ENCODE measurements at places on chromosomes 7 and 10. TPM values are rescaled to one million over a fixed set of nuclear protein-coding genes. Genes with fewer than 3 reads are reported as not detected.

- H3K4me1 ChIP-seq, result no peaks in the 10 kb centered on the region
- H3K27me3 ChIP-seq, result no peaks in the 10 kb centered on the region
- no peaks in the 10 kb centered on the region for H3K36me3 ChIP-seq
- H3K4me3 ChIP-seq, result no peak overlapping the region
- DNase-seq, result no peak
- no peak overlapping the region for H3K27ac ChIP-seq
These were observed 31.2 kb upstream of the IKZF1 start for GRCh38 chr7:50273301-50273700.

The ZNF488 gene
- 3.3 TPM for total RNA-seq

DNA sequence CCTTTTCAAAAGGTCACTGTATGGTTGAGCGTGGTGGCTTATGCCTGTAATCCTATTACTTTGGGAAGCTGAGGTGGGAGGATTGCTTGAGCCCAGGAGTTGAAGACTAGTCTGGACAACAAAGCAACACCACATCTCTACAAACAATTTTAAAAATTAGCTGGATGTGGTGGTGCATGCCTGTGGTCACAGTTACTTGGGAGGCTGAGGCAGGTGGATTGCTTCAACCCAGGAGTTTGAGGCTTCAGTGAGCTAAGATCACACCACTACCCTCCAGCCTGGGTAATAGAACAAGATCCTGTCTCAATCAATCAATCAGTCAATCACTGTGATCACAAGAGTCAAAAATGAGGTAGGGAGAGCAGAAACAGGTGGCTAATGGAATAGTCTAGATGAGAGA, 97.0 kb downstream of the SUGCT start:
- H3K27ac ChIP-seq, result no peak overlapping the region
- no peak for DNase-seq
- H3K36me3 ChIP-seq, result no peaks in the 10 kb centered on the region
- H3K4me3 ChIP-seq, result no peak overlapping the region
- no peaks in the 10 kb centered on the region for H3K4me1 ChIP-seq

The IFIT2 gene
- total RNA-seq, result 1.7 TPM

The FGFR2 gene
- total RNA-seq, result 131 TPM

The ACBD7 gene
- not detected for total RNA-seq

DNA sequence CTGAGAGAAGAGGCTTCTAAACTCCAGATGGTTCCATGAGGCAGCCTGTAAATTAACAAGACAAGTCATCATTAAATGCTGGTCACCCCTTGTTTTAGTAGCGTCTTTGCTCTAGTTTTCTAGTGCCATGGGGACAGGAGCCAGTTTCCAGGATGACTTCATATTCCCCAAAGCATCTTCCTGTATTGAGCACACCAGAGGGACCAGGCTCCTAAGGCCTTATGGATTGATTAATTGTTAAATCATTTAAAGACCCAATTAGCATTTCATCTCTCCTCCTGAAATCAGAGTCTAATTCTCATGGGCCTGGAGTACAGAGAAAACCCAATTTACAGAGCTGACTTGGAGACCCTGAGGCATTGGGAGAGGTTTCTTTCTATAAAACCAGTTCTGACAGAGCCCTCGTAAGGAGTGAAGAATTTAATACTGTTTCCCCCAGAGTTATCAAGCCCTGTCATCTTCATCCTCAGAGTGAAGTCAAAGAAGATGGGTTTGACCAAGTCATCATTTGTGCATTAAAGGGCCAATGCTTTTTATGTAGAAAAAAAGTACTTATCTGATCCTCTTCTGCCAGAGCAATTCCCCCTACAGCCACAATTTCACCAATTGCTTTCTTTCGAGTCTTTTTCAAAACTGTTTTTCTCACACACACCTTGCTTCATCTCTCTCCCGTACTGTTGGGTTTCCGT, 678.7 kb downstream of the SDK1 start:
- H3K27ac ChIP-seq, result no peak overlapping the region
- H3K4me1 ChIP-seq, result no peaks in the 10 kb centered on the region
- no peak overlapping the region for H3K4me3 ChIP-seq
- no peaks in the 10 kb centered on the region for H3K36me3 ChIP-seq

- H3K27ac ChIP-seq, result no peak overlapping the region
- H3K4me1 ChIP-seq, result no peaks in the 10 kb centered on the region
- DNase-seq, result no peak
- no peak overlapping the region for H3K4me3 ChIP-seq
These were observed 11.6 kb downstream of the ZDHHC6 start for GRCh38 chr10:112434988-112435619.

The NKX2-3 gene
- total RNA-seq, result not detected

GRCh38 chr10:75508814-75509306, 77.4 kb downstream of the LRMDA start:
- H3K4me1 ChIP-seq, result peaks cover 38% of the 10 kb centered on the region
- H3K27ac ChIP-seq, result no peak overlapping the region
- no peaks in the 10 kb centered on the region for H3K27me3 ChIP-seq
- H3K36me3 ChIP-seq, result no peaks in the 10 kb centered on the region
- no peak overlapping the region for H3K4me3 ChIP-seq
- no peak for DNase-seq

- no peak overlapping the region for H3K4me3 ChIP-seq
- H3K27ac ChIP-seq, result no peak overlapping the region
- no peaks in the 10 kb centered on the region for H3K36me3 ChIP-seq
These were observed 86.7 kb upstream of the DUSP5 start for GRCh38 chr10:110411047-110411410.

- no peaks in the 10 kb centered on the region for H3K4me1 ChIP-seq
- H3K4me3 ChIP-seq, result no peak overlapping the region
- DNase-seq, result no peak
- no peak overlapping the region for H3K27ac ChIP-seq
- H3K36me3 ChIP-seq, result no peaks in the 10 kb centered on the region
These were observed 1111.6 kb upstream of the SORCS1 start for GRCh38 chr10:108275895-108276685.

The WNT8B gene
- not detected for total RNA-seq

The ATG9B gene
- 27.0 TPM for total RNA-seq

The BLNK gene
- 5.9 TPM for total RNA-seq

DNA sequence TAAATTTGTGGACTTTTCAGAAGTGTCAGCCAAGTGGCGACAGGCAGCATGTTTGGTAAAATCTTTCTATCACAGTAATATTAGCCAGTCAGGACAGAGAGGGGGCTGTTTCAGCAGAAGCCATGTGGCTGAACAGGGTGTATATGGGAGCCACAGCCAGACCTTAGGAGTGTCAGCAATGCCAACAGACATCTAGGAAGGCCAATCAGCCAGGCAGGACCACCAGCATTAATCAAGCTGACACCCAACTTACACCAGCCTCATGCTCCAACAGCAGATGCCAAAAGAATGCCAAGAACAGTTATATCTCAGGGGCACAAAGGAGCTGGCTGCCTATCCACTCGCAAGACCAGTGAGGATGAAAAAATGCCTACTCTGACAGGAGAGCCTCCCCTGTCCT, 54.8 kb downstream of the RAPGEF5 start:
- H3K27me3 ChIP-seq, result no peaks in the 10 kb centered on the region
- no peak overlapping the region for H3K4me3 ChIP-seq
- no peak for DNase-seq

DNA sequence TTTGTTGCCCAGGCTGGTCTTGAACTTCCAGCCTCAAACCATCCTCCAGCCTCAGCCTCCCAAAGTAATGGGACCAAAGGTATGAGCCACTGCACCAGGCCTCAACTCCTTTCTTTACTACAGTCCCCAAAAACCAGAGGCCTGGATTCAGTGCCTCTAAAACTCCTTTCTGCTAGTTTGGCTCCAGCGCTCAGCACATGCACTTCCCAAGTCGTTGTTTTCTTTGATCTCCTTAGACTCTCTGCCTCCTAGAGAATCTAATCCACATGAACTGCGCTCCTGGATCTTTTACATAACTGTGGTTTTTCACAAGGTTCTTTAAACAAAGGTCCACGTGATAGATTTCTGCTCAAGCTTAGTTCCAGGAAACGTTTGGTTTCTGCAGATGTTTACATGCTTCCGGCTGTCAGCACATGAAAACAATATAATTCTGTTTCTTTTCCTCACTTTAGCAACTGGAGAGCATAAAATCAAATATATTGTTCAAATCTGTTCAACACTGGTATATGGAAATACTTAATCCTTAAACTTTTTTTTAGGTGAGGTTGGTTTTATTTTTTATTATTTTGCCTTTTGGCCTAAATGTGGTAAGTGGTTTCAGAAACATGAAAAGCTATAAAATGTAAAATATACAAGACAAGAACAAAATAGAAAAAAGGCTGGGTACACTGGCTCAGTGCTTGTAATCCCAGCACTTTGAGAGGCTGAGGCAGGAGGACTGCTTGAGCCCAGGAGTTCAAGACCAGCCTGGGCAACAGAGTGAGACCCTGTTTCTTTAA, 270.5 kb upstream of the MKLN1 start:
- no peak overlapping the region for H3K4me3 ChIP-seq
- no peaks in the 10 kb centered on the region for H3K36me3 ChIP-seq
- no peak for DNase-seq
- H3K27me3 ChIP-seq, result no peaks in the 10 kb centered on the region

DNA sequence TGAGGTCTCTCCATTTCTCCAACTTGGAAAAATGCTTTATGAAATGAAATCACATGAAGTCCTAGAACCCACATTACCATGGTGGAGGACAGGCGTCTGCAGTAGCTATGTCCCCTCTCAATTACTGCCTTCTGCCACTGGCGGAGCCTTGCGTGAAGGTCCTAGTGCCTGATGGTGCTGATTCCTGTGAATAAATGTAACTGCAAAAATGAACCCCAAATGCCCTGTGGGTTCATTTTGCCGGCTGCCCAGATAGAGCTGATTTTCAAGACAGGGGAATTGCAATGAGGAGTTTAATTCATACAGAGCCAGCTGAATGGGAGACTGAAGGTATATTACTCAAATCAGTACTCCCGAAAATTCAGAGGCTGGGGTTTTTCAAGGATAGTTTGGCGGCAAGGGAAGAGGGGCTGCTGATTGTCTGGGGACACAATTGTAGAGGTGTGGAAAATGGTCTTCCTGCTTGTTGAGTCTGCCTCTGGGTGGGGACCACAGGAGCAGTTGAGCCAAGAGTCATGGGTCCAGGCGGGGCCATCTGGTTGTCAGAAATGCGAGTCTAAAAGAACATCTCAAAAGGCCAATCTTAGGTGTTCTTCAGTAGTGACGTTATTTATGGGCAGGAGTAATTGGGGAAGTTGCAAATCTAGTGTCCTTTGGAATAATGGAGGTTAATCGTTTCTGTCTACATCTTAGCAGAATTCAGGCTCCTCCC, 13.5 kb downstream of the PRF1 start:
- H3K36me3 ChIP-seq, result no peaks in the 10 kb centered on the region
- H3K27me3 ChIP-seq, result peaks cover 2% of the 10 kb centered on the region
- DNase-seq, result no peak

The ALDH18A1 gene
- 44.6 TPM for total RNA-seq

The DOCK1 gene
- 136 TPM for total RNA-seq

GRCh38 chr10:75179657-75180177, 30.9 kb upstream of the VDAC2 start:
- peaks cover 16% of the 10 kb centered on the region for H3K36me3 ChIP-seq
- H3K27me3 ChIP-seq, result no peaks in the 10 kb centered on the region
- no peak overlapping the region for H3K4me3 ChIP-seq
- DNase-seq, result no peak

- no peaks in the 10 kb centered on the region for H3K4me1 ChIP-seq
- no peaks in the 10 kb centered on the region for H3K36me3 ChIP-seq
- no peak for DNase-seq
- H3K4me3 ChIP-seq, result no peak overlapping the region
- no peak overlapping the region for H3K27ac ChIP-seq
- no peaks in the 10 kb centered on the region for H3K27me3 ChIP-seq
These were observed 20.5 kb downstream of the CLEC2L start for GRCh38 chr7:139543801-139544603.

DNA sequence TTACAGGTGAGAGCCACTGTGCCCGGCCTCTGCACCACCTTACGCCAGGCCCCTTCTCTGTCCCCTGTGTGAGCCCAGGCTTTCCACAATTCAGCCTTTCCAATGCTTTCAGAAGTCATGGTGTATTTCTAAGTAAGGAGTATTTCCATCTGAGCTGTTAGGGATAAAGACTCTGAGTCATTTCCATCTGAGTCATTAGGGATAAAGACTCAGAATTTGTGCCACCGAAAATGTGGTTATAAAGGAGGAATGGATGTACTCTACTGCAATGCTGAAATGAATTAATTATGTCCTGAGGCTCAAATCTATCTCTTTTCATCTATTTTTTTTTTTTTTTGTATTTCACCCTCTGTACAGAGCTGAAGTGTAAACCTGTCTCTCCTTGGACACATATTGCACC, 84.0 kb downstream of the GATA3 start:
- H3K27me3 ChIP-seq, result no peaks in the 10 kb centered on the region
- DNase-seq, result no peak
- H3K36me3 ChIP-seq, result no peaks in the 10 kb centered on the region
- H3K4me1 ChIP-seq, result no peaks in the 10 kb centered on the region
- H3K4me3 ChIP-seq, result no peak overlapping the region

DNA sequence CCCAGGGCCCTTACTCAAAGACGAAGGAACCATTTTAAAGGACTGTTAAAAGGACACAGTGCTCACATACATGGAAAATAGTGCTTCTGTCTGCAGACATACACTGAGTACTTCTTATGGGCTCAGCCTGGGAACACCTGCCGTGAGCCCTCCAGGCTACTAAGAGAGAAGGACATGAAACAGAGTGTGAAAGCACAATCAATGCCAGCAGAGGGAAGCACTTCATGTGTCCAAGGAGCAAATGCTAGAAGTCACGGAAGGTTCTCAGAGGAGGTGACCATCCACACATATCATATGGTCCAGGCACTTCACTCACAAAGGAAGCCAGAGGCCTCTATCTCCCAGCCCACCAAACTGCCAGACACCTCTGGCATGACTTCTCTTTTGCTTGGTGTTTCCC, 15.5 kb downstream of the ELMO1 start:
- H3K4me1 ChIP-seq, result peaks cover 2% of the 10 kb centered on the region
- H3K36me3 ChIP-seq, result no peaks in the 10 kb centered on the region
- no peak overlapping the region for H3K27ac ChIP-seq
- no peak for DNase-seq

- H3K27me3 ChIP-seq, result no peaks in the 10 kb centered on the region
- no peak overlapping the region for H3K4me3 ChIP-seq
- no peak overlapping the region for H3K27ac ChIP-seq
- no peaks in the 10 kb centered on the region for H3K36me3 ChIP-seq
These were observed 243.1 kb downstream of the ARL4A start for GRCh38 chr7:12930534-12930933.

- no peak overlapping the region for H3K27ac ChIP-seq
- H3K27me3 ChIP-seq, result no peaks in the 10 kb centered on the region
- peaks cover 59% of the 10 kb centered on the region for H3K36me3 ChIP-seq
- DNase-seq, result no peak
These were observed 19.6 kb downstream of the TTYH3 start for GRCh38 chr7:2651336-2651735.

DNA sequence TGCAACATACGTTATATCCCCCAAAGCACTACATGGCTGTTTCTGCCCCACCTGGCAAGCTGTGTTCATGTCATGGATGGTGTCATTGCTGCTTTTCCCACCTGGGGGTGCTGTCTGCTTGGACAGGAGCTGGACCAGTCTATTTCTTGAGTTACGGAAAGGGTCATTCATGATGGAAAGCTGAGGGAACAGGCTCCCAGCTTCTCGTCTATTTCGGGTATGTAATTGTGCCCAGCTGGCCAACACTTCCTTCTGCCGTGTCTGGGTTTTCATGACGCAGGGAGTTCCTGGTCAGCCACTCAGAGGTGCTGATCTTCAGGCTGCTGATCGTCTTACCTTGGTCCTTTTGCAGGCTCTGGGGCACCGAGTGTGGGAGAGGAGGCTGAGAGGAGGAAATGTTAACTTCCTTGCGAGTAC, 8.6 kb downstream of the BTBD16 start:
- no peaks in the 10 kb centered on the region for H3K27me3 ChIP-seq
- no peak overlapping the region for H3K27ac ChIP-seq
- H3K36me3 ChIP-seq, result no peaks in the 10 kb centered on the region
- H3K4me3 ChIP-seq, result no peak overlapping the region

The OR9A2 gene
- not detected for total RNA-seq

The JCAD gene
- total RNA-seq, result 10.1 TPM

- no peaks in the 10 kb centered on the region for H3K36me3 ChIP-seq
- H3K4me1 ChIP-seq, result peaks cover 9% of the 10 kb centered on the region
- H3K27ac ChIP-seq, result no peak overlapping the region
- H3K4me3 ChIP-seq, result no peak overlapping the region
These were observed 146.6 kb upstream of the FRMD4A start for GRCh38 chr10:14477408-14477710.

Measured in suprapubic skin (tissue), 4 donors.